ENCODE measurements at places on chromosomes 7 and 10.
A peak's percentile ranks its signal among the peaks of the same experiment; 100 is the strongest.

GRCh38 chr10:20877986-20878983 is 18.8 kb downstream of the NEBL start:
- no peak for DNase-seq

GRCh38 chr7:147833970-147834369 is 756.6 kb upstream of the C7orf33 start:
- no peak for DNase-seq

DNA sequence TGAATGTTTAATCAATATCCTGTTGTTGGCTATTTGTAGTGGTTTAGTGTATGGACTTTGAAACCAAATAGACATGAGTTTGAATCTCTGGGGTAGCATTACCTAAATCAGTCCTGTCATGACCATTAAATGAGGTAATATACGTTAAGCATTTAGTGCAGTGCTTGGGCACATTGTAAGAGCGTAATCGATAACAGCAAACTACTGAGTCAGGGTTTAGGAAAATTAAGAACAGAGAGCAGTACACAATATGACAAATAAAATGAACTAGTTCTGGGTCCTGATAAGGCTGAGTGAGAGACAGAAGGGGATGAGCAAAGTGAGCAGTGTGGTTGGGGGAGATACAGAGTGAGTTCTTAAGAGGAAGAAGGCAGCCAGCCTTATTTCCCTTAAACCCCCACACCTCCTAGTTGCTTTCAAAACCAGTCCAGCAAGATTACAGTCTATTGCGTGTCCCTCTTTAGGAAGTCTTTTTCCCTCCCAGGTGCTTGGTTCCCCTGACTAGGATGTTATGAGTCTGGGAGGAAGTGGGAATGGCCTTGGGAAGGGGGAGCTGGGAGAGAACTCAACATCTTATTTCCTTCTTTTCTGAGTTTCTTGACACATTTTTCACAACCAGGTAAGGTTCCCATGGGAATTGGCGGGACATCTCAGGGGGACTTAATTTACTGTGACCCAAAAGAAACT is 171.0 kb downstream of the SND1 start:
- DNase-seq, result no peak

DNA sequence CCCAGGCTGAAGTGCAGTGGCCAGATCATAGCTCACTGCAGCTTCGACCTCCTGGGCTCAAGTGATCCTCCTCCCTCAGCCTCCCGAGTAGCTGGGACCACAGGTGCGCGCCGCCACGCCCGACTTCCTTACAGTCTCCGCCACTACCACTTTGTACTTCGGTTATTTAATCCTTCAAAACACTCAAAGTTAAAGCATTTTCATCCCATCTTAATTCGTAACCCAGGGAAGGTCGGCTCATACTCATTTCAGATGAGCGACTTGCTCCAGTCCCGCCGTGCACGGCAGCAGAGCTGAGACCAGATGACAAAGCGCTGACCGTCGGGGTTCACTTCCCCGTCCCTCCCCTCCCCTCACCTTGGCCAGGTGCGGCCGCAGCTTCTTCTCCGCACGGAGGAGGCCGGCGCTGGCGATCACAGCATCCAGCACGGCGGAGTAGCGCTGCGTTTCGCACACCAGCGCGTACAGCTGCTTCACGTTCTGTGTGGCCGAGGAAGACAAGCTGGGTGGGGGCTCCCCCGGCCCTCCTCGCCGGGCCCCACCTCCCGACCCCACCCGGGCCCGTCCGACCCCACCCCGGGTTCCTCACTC is 457 bp downstream of the NSUN5 start:
- DNase-seq, result no peak

DNA sequence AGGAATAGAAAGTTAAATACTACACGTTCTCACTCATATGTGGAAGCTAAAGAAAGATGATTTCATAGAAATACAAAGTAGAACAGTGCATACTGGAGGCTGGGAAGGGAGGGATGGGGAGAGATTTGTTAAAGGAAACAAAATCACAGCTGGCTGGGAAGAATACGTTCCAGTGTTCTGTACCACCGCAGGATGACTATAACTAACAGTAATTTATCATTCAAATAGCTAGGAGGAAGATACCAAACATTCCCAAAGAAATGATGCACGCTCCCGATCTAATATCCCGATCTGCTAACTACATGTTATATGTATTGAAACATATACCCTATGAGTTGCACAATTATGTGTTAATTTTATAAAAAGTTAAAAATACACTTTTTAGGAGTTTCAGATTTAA is 162.3 kb downstream of the ZMYND11 start:
- no peak for DNase-seq

GRCh38 chr7:23350466-23350865 is 51.3 kb downstream of the MALSU1 start:
- DNase-seq, result no peak

DNA sequence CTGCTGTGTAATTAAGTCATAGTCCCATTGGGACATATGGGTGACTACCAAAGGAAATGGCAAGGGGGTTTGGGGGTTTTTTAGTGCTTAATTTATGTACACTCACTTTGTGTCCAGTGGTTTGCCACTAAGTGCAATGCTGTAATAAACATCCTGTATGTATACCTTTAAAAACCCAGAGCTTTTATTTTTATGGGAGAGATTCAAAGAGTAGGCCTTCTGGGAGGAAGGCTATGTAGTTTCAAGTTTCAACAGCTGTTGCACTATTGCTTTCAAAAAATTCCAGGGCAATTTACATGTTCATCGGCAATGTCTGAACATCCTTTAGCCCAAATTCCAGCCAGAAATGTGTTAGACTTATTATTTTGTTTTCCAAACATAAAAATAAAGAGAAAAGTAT is 744.7 kb downstream of the XPNPEP1 start:
- no peak for DNase-seq

GRCh38 chr10:93313798-93314197 is 168.3 kb downstream of the MYOF start:
- no peak for DNase-seq

- DNase-seq, result no peak
Measured at GRCh38 chr7:100247152-100247757, 27.5 kb downstream of the PVRIG start.

DNA sequence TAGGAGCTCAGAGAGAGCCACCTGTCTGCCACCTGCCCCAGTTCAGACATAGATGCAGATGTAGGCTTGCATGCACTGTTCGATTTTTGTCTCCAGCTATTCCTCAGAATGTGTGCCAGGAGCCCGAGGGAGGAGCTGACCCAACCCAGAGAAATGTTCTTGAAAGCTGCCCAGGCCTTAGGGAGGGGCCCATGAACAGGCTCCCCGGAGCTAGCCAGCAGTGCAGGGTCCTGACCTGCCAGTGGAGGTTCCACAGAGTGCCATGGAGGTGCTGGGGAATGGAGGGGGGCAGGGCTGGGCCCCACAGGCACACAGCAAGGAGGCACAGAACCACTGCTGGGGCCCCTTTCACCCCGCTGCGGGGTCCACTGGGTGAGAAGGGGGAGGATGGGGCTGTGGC is 29.6 kb upstream of the SFRP5 start:
- no peak for DNase-seq

DNA sequence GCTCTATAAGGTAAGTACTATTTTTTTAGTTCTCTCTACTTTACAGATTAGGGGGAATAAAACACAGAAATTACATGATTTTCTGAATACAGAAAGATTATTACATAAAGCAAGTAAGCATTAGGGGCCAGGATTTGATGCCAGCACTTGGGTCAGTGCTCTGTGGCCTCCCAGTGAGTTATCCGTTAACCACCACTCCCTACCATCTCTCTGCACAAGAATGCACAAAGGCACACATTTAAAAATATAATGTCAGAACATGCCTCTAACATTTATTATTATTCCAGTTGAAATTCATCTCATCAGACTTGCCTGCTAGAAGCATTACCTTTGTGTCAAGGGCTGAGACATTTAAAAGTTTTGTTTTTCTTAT is 59.0 kb downstream of the MET start:
- no peak for DNase-seq

DNA sequence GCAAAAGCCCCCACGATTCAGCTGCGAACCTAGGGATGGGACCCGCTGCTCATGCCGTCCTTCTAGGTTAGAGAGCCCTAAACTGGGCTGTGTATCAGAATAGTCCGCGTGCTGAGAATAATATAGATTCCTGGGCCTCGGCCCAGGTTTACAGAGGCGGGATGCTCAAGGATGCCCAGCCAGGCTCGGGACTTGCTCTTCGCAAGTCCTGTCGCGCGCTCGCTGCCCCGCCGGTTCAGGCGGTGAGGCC is 266 bp upstream of the STMP1 start:
- no peak for DNase-seq

DNA sequence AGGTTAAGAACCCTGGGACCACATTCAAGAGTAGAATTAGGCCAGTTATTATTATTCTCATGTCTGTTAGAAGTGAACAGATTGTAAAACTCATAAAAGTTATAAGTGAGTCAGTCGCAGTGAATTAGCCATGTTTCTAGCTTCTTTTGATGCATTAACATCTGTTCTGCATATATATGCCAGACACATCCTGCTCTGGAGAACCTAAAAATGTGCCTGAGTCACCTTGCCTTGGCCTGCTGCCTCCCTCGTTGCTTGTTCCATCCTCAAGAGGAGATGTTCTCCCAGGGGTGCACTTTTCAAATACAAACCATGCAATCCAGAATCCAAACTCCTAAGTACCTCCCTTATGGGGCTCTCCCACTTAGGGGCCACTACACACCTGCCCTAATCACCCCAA is 14.8 kb downstream of the TSPAN12 start:
- no peak for DNase-seq

DNA sequence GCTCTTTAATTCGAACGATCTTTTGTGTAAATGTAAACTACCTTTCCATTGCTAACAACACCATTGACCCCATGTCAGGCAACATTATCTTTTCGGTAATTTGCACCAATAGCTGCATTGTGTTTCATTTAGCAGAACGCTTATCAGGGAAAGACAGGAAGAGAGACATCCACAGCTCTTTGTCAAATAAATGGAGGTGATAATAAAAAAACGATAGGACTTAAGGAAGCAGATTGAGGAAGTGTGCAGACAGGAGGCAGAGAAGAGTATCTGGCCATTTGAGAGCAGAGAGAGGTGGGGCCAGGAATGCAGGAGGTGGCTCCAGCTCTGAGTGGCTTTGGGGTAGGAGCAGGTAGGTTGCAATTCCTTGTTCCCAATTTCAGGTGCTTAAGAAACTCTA is 37.5 kb upstream of the ADARB2 start:
- no peak for DNase-seq

GRCh38 chr7:13241416-13241815 is 554.0 kb downstream of the ARL4A start:
- DNase-seq, result no peak

DNA sequence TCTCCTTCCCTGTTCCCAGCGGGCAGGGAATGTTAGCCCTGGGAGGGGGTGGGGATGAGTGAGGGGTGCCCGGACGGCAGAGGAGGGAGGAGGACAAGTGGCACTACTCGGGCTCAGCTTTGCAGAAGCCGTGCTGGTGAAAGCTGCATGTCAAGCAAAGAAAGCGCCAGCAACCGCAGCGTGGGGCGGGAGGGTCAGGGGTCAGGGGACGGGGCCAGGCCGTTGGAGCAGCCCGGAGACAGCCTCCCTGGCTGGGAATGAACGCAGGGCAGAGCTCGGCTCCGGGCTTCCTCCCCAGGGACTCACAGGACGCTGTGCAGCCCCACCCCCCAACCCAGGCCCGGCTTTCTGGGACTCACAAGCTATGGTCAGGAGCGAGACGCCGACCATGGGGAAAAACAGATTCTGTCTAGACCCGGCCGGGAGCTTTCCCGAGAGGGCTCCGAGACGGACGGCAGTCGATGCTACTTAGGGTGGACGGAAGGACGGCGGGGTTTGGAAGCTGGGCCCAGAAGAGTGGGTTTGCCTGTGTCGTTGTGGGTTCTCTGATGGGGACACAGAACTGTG is 113.4 kb downstream of the VIPR2 start:
- DNase-seq, result no peak

DNA sequence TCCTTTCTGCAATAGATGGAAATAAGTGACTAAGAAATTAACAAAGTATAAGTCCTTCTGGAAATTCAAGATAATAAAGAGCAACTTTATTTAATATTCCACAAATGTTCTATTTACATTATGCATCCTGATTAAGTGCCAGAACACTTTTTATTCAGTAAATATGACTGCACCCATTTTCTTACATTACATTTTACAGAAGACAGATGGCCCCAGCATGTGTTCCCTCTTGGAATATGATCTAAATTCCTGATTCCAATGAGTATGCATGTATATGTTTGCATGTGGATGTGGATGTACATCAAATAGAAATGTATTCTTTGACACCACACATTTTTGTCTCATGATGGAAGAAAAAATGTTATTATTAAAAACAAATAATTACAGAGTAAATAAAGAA is 628.7 kb upstream of the SEMA3D start:
- DNase-seq, result no peak

GRCh38 chr10:48446785-48447184 is 140.3 kb downstream of the MAPK8 start:
- no peak for DNase-seq

- no peak for DNase-seq
Measured at GRCh38 chr7:122886357-122887081, at the start of gene CADPS2. TSS of gene CADPS2 (minus strand) at chr7:122886460. CDS start at chr7:122886337, 123 bp downstream.

DNA sequence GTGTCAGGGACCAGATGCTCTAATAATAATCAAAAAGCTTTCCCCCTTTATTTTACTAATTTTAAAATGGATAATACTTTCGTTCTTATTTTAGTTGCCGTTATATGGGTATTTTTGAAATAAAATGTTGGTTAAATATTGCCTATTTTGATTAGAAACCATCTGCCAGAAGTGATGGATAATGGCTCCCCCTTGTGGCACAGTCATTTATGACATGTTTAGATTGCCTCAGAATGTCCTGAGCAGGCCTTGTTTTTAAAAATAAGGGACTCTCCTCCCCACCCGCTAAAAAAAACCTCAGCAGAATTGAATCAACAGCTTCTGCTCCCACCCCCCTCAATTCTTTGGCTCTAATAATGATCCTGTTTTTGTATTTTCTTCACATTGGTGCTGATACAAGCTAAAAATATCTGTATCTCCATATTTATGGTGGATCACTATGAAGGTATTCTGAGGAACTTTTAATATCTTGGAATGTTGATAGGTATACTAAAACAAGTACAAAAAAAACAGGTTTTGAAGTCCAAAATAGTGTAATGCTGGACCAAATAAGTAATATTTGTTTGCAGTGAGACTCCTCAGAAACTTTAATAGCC is 38.8 kb downstream of the TMEM60 start:
- peak; percentile 15 for DNase-seq

- DNase-seq, result no peak
Measured at GRCh38 chr7:52705768-52706167, 329.7 kb upstream of the POM121L12 start.
